Fibroblast of skin of right biceps (primary cell): ENCODE measurements at places on chromosomes 1 and 21.
A peak's percentile ranks its signal among the peaks of the same experiment; 100 is the strongest.

GRCh38 chr1:21914880-21915640 is 22.1 kb downstream of the HSPG2 start:
- DNase-seq: no peak

DNA sequence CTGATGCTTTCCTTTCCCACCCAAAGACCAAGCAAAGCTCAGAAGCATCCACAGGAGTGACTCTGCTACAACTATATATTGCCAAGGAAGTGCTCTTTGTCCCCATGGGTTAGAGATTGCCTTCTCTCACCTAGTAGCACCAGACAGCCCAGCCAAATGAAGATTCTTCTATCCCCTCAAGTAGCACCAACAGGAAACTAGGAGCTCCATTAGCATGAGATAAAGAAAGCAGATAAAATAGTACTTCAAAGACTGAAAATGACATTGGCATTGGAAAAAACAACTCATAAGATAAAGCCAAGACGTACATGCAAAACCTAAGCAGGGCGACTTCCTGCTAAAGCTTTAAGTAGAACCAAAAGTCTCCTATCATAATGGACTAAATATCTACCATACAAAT is 871.5 kb downstream of the AMY1C start:
- no peak for DNase-seq

DNA sequence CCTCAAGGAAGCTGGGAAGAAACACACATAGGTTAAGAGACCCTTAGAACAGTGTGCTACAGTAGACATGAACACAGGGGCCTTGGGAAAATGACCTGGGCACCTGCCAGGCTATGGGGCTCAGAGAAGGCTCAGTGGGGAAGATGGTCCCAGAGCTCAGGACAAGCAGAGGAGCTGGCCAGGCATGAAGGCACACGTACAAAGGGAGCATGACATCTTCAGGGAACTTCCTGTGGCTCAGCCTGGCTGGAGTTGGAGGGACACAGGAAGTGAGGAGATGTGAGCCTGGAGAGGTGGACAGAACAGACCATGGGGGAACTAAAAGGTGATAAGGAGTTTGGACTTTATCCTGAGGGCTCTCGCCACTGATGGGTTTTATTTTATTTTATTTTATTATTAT is 3.8 kb upstream of the SLC50A1 start:
- no peak for DNase-seq

- peak; percentile 44 for DNase-seq
Measured at GRCh38 chr1:225911191-225912130, 12.6 kb downstream of the PYCR2 start.

DNA sequence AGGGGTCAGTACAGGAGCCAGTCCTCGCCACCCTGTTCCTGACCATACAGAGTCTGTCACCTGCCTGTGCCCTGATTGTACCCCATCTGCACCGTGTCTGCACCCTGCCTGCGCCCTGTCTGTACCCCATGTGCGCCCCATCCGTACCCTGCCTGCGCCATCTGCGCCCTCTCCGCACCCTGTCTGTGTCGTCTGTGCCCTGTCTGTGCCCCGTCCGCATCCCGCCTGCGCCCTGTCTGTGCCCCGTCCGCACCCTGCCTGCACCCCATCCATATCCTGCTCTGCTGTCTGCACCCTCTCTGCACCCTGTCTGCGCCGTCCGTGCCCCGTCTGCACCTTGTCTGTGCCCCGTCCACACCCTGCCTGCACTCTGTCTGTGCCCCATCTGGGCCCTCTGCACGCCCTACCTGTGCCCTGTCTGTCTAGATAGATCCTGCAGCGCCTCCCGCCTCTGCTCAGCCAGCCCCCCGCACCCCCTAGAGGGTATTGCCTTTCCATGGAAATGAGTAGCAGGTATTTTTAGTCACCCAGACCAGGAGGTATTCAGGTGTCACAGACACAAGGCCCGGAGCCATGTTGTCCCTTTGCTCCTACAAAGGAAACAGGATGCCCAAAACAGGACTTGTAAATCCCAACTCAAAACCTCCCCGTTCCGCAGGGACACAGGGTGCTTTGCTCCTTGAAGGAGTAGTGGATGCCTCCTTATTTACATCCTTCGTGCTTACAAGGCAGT is 7.7 kb upstream of the NPHP4 start:
- DNase-seq: no peak

DNA sequence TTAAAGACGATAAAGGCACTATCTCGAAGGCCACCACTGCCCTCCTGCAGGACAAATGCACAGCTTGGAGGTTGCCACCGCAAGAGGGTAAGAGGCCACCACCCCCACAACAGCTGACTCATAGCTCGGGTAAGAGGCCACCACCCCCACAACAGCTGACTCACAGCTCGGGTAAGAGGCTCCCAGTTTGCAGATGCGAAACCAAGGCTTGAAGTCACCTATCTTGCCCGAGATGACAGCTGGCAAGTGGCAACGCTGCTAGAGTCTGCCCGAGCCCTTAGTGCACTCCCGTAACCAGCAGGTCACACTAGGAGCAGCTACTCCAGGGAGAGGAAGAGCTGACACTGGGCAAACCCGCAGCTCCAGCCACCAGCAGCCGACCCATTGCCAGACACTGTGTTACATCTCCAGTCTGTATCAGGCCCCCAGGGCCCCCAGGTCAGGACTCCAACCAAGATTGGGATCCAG is 17.1 kb upstream of the SPSB1 start:
- DNase-seq: peak; percentile 86

GRCh38 chr1:212606395-212607205 is 2.0 kb upstream of the ATF3 start:
- no peak for DNase-seq

- DNase-seq: no peak
Measured at GRCh38 chr1:230149751-230150584, 82.9 kb downstream of the GALNT2 start.

DNA sequence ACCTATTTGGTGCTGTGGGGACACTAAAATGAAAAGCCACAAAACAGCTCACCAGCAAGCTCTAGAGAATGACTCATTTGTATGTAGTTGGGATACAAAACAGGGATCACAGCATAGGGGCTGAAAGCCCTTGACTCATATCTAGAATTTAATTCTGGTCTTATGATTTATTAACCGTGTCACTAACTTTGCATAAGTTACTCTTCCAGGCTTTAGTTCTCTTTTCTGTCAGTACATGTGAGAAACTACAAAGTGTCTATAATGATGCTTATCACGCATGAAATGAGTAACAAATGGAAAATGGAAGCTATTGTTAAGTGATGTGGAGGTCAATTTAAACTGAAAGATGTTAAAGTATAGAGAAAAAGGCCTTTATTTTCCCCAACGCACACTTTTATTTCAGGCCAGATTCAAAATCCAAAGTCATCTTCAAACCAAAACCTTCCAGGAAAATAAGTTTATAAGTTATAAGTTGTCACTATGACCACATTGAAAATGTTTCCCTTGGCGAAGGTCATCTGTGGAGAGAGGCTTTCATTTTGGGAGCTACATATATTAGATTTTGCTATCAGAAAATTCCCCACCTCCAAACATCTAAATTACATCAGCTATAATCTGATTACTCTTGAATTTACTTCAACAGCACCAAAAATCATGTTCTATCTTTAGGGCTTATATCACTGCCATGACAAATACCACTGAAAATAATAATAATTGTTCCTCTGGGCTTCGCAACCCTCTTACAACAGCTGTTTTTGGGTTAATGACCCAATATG is 430.5 kb downstream of the MRPL39 start:
- peak; percentile 79 for DNase-seq

DNA sequence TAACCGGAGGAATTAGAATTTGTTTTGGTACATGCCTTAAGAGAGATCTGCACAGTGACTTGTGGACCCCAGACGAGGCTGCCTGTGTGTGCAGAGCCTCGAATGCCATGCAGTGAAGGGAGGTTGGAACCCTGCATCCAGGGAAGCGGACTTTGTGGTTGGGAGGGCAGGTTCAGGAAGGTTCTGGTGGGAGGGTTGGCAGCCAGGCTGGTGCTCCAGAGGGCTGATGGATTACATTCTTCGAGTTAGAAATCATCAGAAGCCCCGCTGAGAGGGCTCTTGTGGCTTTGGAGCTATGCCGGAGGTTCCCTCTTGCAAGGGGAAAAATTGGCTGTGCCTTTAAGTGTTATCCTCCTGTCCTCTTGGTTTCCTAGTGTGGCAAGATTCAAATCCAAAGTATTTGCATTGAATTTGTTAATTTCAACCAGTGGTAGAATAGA is 21.1 kb downstream of the ROR1 start:
- DNase-seq: peak; percentile 83

GRCh38 chr1:93177991-93178390 is 2.2 kb downstream of the TMED5 start:
- peak; percentile 23 for DNase-seq

- no peak for DNase-seq
Measured at GRCh38 chr1:118262865-118263264, 77.8 kb upstream of the SPAG17 start.

GRCh38 chr1:53893999-53894636 is at the start of gene DIO1:
Gene DIO1 (plus strand): TSS chr1:53894187. CDS start chr1:53894211, 24 bp downstream.
- no peak for DNase-seq

- DNase-seq: no peak
Measured at GRCh38 chr1:14561014-14561693, 37.3 kb upstream of the KAZN start.

GRCh38 chr1:84089465-84089864 is 54.6 kb upstream of the PRKACB start:
- DNase-seq: peak; percentile 86

GRCh38 chr1:44723064-44723463 is 7.9 kb downstream of the RNU5D-1 start:
- DNase-seq: no peak

- DNase-seq: peak; percentile 84
Measured at GRCh38 chr21:34808569-34809204, 139.9 kb downstream of the CLIC6 start.

GRCh38 chr1:3389093-3389833 is 65.2 kb upstream of the ARHGEF16 start:
- no peak for DNase-seq

GRCh38 chr1:223033658-223034057 is 109.4 kb downstream of the TLR5 start:
- DNase-seq: no peak

DNA sequence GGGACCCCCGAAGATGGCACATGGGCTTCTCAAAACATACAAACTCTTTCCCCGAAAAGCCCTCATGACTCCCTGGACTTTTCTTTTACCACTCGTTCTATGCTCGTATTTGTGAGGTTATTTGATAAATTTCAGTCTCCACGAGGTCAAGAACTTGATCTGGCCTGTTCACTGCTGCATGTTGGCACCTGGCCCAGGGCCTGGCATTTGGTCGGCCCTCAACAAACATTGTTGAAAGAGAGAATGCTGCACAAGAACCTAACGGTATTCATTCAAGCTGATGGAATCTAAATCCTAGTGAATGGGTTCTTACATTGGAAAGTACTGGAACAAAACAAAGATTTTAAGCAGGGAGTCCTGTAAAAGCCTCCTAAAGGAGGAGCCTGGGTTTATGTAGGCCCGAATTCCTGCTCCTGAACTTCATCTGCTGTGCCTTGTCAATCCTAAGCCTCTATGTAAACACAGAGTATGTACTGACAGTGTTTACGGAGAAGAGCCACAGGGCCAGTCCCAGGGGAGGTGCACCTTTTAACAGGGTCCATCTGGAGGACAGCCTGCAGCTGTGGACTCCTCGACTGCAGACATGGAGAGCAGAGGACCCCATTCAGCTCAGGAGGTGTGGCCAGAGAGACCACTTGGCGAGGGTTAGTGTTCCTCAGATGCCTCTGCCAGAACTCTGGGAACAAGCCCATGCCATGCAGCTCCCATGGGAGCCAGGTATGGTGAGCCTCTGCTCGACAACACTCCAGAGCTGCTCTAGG is 46.9 kb downstream of the L1TD1 start:
- no peak for DNase-seq

- no peak for DNase-seq
Measured at GRCh38 chr1:94796266-94796665, 23.9 kb upstream of the SLC44A3 start.

- DNase-seq: no peak
Measured at GRCh38 chr1:205373798-205374175, 17.1 kb upstream of the KLHDC8A start.

GRCh38 chr1:100107696-100108095 is 25.0 kb downstream of the SASS6 start:
- DNase-seq: no peak

DNA sequence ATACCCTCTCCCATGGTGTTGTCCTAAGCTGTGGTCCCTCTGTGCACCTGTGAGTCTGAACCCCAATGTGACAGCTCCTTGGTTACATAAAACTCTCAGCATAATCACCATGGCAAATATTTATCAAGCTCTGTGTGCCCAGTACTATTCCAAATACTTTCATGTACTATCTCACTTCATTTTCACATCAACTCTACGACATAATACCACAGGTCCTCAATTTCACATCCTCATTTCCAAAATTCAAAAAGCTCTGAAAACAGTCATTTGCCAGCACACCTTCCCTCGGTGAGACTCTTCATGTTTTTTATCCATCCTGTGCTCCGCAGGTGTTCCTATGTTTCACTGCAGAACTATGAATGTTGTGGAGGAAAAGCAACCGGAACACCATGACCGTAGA is 12.4 kb upstream of the CREG1 start:
- no peak for DNase-seq

DNA sequence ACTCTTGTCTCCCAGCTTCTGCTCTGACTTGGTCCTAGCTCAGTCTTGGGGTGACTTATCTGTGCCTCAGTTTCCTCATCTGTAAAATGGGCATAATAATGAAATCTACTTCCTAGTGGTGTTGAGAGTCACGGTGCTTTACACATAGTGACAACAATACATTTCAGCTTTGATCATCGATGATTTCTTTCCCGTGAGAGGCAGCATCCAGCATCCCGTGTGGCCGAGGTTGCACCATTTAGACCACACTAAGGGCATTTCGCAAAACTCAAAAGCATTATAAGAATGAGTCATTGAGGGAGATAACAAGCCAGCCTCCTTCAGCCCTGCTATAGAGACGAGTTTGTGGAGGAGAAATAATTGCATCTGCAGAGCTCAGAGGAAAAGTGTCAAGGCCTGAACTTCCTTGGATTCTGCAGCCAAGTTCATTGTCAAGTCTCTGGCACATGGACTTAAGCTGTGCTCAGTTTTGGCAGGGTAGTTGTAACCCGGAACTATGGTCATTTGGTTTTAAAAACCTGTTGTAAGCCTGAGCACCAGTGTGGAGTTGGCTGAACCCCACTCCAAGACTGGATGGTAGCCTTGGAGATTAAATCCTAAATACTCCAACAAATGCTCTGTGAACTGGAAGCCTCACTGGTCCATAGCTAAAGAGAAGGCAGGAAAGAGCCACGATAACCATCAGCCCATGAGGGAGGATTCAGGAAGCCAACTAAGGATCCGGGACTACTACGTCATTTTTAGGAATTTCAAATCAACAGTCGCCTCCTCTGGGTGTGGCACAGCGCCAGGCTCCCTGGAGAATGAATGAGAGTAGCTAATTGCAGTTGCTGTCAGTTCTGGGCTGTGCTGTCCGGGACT is 64.2 kb downstream of the TCP10L start:
- DNase-seq: peak; percentile 91

- DNase-seq: no peak
Measured at GRCh38 chr1:109625176-109625575, 5.5 kb downstream of the AMPD2 start.

- DNase-seq: peak; percentile 74
Measured at GRCh38 chr1:21607549-21608529, 61.3 kb downstream of the RAP1GAP start.

DNA sequence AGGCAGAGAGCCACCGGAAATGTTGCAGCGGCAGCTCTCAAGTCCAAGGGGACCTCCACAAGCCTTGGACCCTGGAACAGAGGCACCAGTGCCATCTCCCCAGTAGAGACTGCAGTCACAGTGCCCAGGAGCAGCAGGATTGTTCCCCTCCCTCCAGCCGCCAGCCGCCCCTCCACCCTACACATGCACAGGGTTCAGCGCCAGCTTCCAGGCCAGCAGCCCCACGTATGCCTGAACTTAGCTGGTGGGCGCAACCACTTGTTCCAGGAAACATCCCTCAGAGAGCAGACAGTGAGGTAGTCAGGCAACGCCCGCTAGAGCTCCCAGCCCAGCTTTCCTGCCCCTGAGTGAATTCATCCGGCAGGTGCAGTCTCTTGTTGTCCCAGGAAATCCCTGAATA is 1098.1 kb upstream of the NCAM2 start:
- no peak for DNase-seq
